ENCODE measurements at places on chromosomes 5 and 9.

GRCh38 chr5:54206580-54207229, 103.7 kb downstream of the ARL15 start:
- no peak for DNase-seq

DNA sequence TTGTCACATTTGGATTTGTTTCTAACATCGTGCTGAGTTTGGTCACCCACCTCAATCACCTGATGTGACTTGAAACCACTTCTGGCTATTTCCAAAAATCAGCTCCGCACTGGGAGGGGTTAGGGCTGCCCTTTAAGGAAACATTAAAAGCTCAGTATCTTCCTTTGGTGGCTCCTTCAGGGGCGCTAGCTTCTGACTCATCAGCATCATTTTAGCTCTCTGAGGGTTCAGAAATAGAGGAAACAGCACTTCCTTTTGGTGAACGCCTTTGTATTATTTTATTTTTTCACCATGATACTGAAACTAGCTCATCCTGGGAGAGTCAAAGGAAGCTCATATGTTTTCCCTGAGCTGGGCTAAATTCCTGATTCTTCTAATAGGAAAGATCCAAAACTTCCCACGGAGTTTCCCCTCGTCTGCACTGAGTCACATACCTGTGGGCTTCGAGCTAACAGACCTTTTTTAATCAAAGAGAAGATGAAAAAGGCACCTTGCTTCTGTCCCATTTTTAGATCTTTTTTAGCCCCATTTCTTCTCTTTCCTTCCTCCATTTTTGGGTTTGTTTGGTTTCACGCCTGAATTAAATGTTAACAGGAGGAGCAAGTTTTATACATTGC, 48.2 kb downstream of the ROPN1L start:
- DNase-seq, result no peak

- no peak for DNase-seq
Measured at GRCh38 chr5:3595006-3595961, at the start of gene IRX1. TSS of gene IRX1 (plus strand) at chr5:3595832. CDS start at chr5:3596106, 274 bp downstream.

DNA sequence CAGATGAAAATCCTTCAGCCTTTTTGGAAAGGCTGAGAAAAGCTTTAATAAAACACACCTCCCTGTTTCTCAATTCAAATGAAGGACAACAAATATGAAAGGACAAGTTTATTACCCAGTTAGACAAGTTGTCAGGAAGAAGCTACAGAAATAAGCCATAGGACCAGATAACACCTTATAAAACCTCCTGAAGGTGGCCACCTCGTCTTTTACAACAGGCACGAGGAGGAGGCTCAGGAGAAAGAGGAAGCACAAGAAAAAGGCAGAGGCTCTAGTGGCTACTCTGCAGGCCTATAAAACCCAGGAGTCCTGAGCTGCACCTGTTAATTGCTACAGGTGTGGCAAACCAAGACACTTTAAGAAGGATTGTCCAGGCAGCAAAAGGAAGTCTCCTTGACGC, 352.1 kb upstream of the CDH18 start:
- DNase-seq, result no peak

DNA sequence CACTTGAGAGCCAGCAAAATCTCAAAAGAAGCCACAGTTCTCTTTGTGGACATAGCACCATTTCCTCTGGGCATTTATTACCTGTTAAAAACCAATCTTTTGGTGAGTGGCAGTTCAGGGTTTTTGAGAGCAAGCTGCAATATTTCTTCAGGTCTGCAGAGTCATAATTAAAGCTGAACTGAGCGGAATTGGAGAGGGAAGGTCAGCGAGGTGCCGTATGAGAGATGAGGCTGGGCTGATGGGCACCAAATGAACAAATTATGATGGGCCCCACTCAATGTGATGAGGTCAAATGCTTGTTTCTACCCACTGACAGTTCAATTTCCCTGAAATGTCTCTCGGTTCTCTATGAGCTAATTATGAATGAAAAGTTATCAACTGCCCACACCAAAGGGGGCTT, 231.9 kb downstream of the AP3B1 start:
- DNase-seq, result no peak

- DNase-seq, result no peak
Measured at GRCh38 chr9:89466451-89467277, 31.2 kb downstream of the SEMA4D start.

DNA sequence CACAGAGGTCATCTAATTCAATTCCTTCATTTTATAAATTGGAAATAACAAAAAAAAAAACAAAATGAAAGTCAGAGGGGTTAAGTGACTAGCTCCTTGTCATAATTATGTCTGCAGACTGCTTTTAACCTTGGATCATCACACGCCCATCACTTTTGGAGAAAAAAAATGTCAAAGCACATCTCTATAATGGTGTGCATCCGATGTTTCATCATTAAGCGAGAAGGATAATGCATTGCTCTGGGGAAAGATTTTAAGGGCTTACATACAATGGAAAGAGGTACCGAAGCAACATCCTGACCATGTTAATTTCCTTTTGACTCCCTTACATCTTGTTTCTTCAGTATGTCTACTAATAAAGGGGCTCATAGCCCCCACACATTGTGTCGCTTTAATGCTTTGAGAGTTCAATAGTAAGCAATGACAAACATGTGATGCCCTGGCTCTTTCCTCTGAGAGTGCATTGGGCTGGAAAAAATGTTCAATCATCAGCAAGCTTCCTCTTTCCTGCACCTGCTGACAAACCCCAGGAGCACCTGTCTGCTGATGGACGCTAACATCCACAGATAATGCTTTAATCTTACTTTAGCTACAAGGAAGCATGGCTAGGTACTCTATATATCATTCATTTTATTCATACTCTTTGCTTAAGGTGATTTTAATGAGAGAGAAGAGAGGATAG, 242.2 kb downstream of the SMARCA2 start:
- DNase-seq, result peak; percentile 75

GRCh38 chr9:129648092-129648763, 6.3 kb upstream of the ASB6 start:
- no peak for DNase-seq

DNA sequence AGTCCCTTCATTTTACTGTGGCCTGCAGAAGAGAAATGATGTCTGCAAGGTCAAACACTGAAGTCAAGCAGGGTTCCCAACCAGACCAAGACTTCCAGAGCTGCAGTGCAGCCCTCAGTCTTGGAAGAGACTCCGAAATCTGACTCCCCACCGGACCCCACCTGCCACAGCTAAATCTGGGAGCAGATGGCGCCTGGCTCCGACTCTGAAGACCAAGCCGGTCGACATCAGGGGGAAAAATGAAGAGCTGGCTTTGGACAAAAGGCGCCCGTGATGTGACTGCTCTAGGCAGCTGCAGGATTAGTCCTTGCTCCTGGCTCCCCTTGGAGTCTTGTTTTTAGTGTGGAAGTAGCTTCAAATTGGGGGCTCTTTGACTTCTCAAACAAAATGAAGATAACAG, 72.4 kb upstream of the ZNF622 start:
- DNase-seq, result no peak

- DNase-seq, result no peak
Measured at GRCh38 chr5:80101993-80102392, 66.8 kb downstream of the THBS4 start.

DNA sequence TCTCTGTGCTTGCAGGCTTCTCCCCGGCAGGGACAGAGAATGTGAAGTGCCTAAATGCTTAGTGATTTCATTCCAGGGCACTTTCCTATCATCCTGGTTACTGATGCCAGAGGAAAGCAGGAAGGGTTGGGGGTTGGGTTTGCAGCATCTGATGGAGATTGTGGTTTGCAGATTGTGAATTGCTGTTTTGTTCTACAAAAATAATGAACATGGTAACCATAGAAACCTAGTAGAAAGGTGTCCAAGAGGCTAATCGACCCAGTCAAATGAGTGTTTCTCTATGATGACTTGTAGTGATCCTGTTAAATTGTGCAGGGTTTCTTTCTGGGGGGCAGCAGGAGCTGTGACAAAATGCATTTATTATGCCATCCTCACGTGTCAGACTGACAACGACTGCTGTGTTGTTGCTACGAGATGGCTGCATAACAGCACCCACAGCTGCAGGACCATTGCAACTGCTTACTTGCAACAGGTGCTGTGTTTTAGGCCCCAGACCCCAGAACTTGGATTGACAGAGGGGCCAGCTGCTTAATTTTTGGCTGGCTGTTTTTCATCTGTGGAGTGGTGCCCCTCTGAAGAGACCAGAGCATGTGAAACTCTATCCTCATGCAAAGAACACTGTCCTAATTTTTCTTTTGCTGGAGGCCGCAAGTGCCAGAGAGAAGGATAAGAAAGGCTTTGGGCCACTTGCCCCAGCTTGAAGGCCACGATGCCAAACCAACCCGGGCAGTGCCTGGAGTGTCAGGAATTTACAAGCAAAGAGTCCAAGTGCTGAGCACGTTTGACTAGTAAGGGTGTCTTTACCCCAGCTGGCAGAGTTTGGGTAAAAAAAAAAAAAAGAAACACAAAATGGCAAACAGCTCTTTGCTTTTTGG, 397.8 kb downstream of the GADD45G start:
- DNase-seq, result no peak

DNA sequence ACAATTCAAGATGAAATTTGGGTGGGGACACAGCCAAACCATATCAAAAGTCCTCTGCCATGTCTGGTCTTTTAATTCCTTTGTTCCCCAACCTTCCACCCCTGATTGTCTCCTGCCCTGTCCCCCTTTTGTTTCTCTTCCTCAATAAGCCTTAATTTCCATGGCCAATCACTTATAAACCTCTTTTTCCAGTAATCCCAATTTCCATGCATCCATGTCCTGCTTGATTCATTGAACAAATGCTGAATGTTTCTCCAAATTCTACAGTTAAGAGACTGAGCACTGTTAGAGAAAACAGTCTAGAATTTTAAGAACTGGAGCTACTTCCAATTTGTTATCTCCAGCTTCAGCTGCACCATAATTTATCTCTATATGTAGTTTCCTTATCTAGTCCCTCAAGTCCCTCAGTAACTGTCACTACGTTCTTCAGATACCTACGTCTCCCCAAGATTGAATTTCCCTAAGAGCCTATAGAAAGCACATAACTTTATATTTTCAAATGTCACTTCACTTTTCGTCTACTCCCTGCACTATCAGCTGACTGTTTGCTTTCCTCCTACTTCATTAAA, 34.2 kb downstream of the TARS1 start:
- DNase-seq, result no peak

DNA sequence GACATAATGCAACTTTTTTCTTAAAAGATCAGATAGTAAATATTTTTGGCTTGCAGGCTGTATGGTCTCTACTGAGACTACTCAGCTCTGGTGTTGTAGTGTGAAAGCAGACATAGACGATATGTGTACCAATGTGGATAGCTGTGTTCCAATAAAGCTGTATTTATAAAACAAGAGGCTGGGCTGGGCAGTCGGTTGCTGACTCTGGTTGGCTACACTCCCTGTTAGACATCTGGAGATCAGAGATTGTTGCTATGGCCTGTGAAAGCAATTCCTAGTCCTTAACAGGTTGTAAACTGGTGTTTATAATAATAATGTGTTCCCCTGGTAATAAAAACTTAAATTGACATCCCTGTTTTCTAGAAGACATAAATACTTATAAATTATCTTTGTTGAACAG, 24.4 kb upstream of the SCAMP1 start:
- DNase-seq, result no peak

DNA sequence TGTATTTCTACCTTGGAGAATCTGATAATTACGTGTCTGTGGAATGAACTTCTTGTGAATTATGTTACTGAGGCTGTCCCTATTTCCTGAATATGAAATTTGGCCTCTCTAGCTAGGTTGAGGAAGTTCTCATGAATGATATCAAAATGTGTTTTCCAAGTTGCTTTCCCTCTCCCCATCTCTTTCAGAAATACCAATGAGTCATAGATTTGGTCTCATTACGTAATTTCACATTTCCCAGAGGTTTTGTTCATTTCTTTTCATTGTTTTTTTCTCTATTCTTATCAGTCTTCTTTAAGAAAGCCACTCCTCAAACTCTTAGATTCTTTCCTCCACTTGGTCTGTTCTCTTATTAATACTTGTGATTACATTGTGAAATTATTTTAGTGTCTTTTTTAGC, 923.8 kb upstream of the CDH9 start:
- DNase-seq, result no peak

DNA sequence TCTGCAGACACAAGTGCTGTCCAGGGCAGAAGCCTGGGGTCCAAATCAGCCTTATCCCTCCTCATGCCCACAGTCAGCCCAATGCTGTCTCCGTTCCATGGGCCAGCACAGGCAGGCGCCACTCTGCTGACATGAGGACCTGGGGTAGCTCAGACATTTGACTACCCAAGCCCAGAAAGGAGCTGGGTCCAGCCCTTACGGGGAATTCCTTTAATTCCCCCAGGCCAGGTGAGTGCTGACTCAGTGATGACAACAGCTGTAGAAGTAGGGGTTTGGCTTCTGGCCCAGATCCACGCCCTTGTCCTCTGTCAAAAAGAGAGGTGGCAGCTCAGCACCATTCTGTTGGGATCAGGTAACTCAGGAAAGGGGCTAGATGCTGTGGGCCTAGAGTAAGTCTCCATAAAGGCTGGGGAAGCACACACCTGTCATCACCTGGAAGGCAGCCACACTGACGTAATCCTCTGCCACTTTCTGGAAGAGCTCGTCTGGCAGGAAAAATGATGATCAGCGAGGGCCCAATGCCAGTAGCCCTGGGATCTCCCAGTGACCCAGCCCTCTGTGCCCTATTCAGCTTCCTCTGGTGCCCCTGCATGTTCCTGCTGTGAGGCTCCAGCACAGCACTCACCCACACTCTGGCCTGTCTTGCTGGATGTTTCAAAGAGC, 1.9 kb downstream of the RAB24 start:
- no peak for DNase-seq

DNA sequence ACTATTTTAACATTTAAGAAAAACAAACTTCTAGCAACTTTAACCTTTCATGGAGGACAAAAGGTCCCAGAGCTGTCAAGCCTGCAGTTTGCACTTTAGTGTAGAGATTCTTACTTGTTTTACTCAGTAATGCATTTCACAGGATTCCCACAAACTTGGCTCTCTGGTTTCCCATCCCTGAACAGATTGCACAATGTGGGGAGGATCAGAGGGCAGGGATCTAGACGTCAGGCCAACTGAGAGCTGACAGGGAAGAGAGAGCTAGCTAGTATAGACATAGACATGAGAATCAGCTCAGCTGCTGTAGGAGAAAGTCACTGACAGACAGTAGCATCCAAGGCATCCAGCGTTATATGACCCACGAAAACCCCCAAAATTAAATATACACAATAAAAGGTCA, 20.9 kb upstream of the BNIP1 start:
- DNase-seq, result no peak

DNA sequence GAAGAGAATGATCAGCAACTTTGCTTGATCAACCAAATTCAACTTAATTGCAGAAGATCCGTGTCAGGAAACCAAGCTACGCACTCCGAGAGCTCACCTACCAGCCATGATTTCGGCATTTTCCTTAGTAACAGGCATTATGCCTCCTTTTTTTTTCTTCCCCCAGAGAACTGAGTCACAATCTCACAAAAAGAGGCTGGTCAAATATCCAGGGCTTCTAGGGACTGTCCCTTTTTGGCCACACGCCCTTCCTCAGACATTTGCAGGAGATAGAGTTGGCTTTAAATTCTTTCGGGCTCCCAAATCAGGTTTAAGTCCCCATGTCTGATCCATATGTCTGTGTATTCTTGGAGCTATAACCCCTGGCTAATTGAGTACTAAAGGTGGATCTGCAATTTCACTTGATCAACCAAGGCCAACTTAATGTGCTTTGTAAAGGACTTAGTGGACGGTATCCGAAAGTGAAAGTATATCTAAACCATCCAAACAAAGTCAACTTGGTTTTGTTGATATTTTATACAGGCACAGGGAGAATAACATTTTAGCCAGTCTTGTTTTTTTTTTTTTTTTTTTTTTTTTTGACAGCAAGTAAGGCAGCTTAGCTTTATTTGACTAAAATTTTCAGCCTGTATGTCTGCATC, 100.8 kb upstream of the TBCA start:
- DNase-seq, result no peak

- DNase-seq, result no peak
Measured at GRCh38 chr5:75567710-75568109, 43.5 kb upstream of the ANKDD1B start.

- DNase-seq, result no peak
Measured at GRCh38 chr9:3698531-3698930, 172.7 kb upstream of the RFX3 start.
